ENCODE measurements at places on chromosomes 16 and 17. TPM values are rescaled to one million over a fixed set of nuclear protein-coding genes. Genes with fewer than 3 reads are reported as not detected.

KRTAP4-5 gene
- total RNA-seq: not detected

CACNG5 gene
- not detected for total RNA-seq

MYOCD gene
- total RNA-seq: under 0.01 TPM

TNFRSF12A gene
- total RNA-seq: 162 TPM

C1QBP gene
- total RNA-seq: 187 TPM

NAE1 gene
- 61.5 TPM for total RNA-seq

ZG16 gene
- total RNA-seq: not detected

ITGAX gene
- total RNA-seq: not detected

CA7 gene
- not detected for total RNA-seq

GPR139 gene
- not detected for total RNA-seq

TRIM72 gene
- 0.68 TPM for total RNA-seq
